Activated T-helper 2 cell treated with anti-CD3 and anti-CD28 coated beads, Interferon-gamma antibody, Interleukin-2, Interleukin-4, amounts not matched to agents 10 μg/mL and 5 μg/mL and 100 μg/mL, durations not matched to agents 14 hours and 24 hours and 36 hours (primary cell): ENCODE measurements at places on chromosomes 12 and 14. TPM values are rescaled to one million over a fixed set of nuclear protein-coding genes. Genes with fewer than 3 reads are reported as not detected.

DNA sequence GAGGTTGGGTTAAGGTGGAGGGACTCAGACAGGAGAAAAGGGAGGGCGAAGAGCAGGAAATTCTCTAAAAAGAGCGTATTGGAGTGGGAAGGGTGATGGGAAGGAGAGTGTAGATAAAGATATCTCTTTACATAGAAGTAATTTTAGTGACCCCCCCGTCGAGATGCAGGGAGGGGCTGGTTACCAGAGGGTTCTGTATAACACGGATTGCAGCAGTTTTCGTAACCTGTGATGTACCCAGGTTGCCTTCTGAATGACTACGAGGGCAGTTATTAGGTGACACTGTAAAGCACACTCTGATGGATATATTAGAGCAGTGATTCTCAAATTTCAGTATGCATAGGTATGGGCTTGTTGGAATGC is 443 bp downstream of the DNAL1 start:
- H3K36me3 ChIP-seq: no peaks in the 10 kb centered on the region
- peaks cover 12% of the 10 kb centered on the region for H3K4me1 ChIP-seq
- H3K4me3 ChIP-seq: peak overlapping the region; percentile 90
- DNase-seq: no peak
- H3K27me3 ChIP-seq: no peaks in the 10 kb centered on the region

DNA sequence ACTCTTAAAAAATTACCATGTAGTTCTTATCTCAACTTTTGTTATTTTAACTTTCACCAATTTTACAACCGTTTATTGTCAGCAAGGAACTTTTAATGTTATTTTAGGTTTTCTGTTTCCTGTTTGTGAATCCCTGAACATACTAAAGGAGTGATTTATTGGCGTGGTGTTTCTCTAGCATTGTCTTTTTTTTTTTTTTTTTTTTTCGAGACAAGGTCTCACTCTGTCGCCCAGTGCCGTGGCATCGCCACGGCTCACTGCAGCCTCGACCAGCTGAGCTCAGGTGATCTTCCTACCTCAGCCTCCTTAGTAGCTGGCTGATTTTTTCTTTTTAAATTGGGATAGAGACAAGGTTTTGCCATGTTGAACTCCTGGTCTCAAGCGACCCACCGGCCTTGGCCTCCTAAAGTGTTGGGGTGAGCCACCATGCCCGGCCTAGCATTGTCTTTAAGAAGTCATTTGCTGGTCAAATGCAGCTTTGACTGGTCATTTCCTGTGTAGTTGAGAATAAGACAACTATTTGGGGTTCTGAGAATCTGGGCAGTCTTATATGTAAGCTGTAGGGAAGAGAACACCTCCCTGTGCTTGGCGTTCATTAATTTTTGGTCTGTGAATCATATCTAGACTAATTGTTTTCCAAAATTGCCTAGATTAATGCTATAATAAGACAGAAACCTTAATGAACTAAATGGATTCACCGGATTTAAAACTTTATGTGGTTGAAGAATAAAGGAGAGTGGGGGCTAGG is 2.1 kb downstream of the WASHC4 start:
- peaks cover 46% of the 10 kb centered on the region for H3K36me3 ChIP-seq
- H3K27me3 ChIP-seq: peaks cover 9% of the 10 kb centered on the region
- peak overlapping the region; percentile 96 for H3K4me3 ChIP-seq
- peak overlapping the region; percentile 18 for H3K27ac ChIP-seq
- peaks cover 37% of the 10 kb centered on the region for H3K4me1 ChIP-seq

GRCh38 chr12:16844875-16845274 is 238.9 kb upstream of the LMO3 start:
- H3K27ac ChIP-seq: no peak overlapping the region
- no peaks in the 10 kb centered on the region for H3K36me3 ChIP-seq
- no peaks in the 10 kb centered on the region for H3K4me1 ChIP-seq
- DNase-seq: no peak
- no peak overlapping the region for H3K4me3 ChIP-seq
- H3K27me3 ChIP-seq: no peaks in the 10 kb centered on the region

- DNase-seq: no peak
- peaks cover 7% of the 10 kb centered on the region for H3K4me1 ChIP-seq
- no peaks in the 10 kb centered on the region for H3K36me3 ChIP-seq
- H3K27ac ChIP-seq: no peak overlapping the region
Measured at GRCh38 chr14:32720927-32721326, 217.8 kb upstream of the NPAS3 start.

- H3K27ac ChIP-seq: no peak overlapping the region
- no peak for DNase-seq
- H3K4me3 ChIP-seq: no peak overlapping the region
- H3K4me1 ChIP-seq: no peaks in the 10 kb centered on the region
Measured at GRCh38 chr14:58876608-58877007, 238.8 kb downstream of the DACT1 start.

DNA sequence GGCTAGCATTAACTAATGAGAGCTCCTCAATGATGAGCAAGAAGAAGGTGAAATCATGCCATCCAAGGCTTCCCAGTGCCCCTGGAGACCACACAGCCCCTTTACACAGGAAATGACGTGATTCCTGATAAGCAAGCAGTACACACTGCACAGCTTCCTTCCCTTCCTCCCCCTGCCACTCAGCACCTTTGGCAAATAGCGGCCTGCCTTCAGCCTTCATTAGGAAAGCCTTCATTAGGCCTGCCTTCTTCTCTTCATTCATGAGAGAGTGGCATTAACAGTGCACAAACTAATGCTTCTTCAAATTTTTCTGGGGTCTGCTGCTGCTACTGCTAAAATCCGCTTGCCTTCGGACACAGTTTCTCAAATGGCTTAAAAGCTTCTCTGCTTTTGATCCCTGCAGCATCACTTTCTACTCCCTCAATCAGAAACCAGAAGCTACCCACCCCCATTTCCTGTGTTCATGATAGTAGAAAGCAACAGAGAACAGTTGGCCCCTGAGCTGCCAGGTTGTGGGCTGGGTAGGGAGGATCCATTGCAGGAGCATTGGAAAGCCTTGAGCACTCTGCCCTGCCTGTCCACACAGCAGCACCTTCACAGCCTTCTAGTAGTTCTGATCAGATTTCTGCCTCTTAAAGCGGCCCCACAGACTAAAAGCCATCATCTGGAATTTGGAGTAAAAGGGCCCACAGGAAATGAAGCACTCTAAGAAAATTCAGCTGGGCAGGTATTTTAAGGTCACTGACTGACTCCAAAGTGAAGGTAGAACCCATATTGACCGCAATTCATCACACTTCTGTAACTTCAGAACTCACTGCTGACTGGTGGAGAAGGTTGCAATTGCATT is 103.8 kb upstream of the ETV6 start:
- peaks cover 26% of the 10 kb centered on the region for H3K4me1 ChIP-seq
- H3K4me3 ChIP-seq: peak overlapping the region; percentile 41
- peaks cover 7% of the 10 kb centered on the region for H3K27me3 ChIP-seq
- H3K36me3 ChIP-seq: no peaks in the 10 kb centered on the region
- DNase-seq: peak; percentile 50
- peak overlapping the region; percentile 82 for H3K27ac ChIP-seq

DNA sequence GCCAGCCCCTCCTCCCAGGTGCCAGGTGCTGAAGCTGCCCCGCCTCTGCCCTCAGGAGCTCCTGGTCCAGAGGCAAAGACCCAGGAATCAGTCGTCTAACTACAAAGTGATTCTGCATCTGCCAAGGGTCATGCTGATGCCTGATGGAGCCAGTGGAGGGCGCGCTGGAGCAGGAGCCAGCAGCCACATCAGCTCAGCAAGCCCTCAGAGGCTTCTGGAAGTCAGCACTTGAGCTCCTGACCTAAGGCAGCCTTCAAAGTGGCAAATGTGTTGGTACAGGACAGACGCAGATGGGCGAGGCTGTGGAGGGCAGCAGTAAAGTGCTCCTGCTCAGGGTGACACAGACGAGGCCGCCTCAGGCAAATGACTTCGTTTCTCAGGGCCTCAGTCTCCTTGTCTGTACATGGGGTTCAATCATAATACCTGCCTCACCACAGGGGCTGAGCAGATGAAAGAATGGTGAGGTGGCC is 10.9 kb downstream of the C12orf43 start:
- no peak overlapping the region for H3K4me3 ChIP-seq
- peak overlapping the region; percentile 25 for H3K27ac ChIP-seq
- peaks cover 51% of the 10 kb centered on the region for H3K36me3 ChIP-seq
- peak; percentile 41 for DNase-seq
- H3K27me3 ChIP-seq: no peaks in the 10 kb centered on the region
- H3K4me1 ChIP-seq: peaks cover 3% of the 10 kb centered on the region

GRCh38 chr14:65371784-65372183 is 40.7 kb upstream of the FUT8 start:
- H3K36me3 ChIP-seq: peaks cover 57% of the 10 kb centered on the region
- H3K4me1 ChIP-seq: peaks cover 51% of the 10 kb centered on the region
- H3K4me3 ChIP-seq: no peak overlapping the region
- no peaks in the 10 kb centered on the region for H3K27me3 ChIP-seq
- no peak for DNase-seq
- H3K27ac ChIP-seq: peak overlapping the region; percentile 86

- DNase-seq: no peak
- no peak overlapping the region for H3K4me3 ChIP-seq
- no peaks in the 10 kb centered on the region for H3K4me1 ChIP-seq
Measured at GRCh38 chr12:3276226-3276625, 199.0 kb downstream of the TSPAN9 start.

GRCh38 chr12:93166541-93167307 is 211.0 kb upstream of the NUDT4 start:
- DNase-seq: no peak
- H3K4me3 ChIP-seq: no peak overlapping the region
- no peaks in the 10 kb centered on the region for H3K36me3 ChIP-seq

DNA sequence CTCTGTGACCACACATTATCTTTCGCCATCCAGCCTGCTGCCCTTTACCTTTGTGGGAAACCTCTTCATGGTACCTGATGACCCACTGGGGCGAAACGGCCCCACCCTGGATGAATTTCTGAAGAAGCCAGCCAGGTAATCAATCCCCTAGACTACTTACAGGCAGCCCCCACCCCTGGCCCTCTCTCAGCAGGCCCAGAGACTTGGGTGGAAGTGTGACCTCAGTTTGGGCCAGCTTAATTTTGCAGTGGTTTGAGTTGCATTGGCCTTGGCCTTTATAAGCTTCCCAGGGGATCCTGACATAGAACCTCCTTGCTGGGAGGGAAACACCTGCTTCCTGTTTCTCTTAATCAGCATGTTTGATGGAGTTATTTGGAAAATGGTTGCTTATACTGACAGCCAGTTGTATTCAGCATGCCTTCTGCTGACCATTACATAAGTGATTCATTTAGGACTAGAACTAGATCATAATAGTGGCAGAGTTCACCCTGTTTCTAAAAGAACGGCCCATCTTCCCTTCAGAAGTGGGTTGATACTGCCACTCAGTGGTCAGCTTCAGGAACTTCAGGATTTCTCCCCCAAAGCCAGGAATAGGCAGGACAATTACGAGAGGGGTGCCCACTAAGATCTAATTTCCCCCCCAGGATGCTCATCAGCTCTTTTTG is 6.1 kb downstream of the SDR39U1 start:
- H3K4me1 ChIP-seq: peaks cover 48% of the 10 kb centered on the region
- DNase-seq: no peak

GRCh38 chr14:23618415-23618988 is 17.7 kb upstream of the DHRS2 start:
- no peaks in the 10 kb centered on the region for H3K36me3 ChIP-seq
- no peak overlapping the region for H3K27ac ChIP-seq
- H3K27me3 ChIP-seq: peaks cover 9% of the 10 kb centered on the region
- H3K4me3 ChIP-seq: no peak overlapping the region
- no peak for DNase-seq

DNA sequence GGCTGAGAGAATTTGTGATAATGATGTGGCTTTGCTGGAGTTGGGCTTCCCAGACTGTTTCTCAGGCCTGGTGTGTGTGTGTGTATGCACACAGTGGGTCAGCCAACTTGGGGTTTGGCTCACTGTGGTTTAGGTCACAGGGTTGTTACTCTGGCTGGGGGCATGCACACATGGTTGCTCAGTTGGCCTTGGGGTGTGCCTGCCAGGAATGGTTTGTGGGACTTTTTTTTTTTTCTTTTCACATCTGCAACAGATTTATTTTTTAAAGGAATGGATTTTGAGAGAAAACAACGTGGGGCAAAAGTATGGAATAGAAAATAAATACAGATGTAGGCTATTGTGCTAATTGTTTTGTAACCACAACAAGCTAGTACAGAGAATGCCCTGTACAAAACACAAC is 25.0 kb upstream of the GTF2A1 start:
- no peaks in the 10 kb centered on the region for H3K4me1 ChIP-seq
- H3K27me3 ChIP-seq: peaks cover 5% of the 10 kb centered on the region
- no peak overlapping the region for H3K27ac ChIP-seq
- H3K4me3 ChIP-seq: no peak overlapping the region
- DNase-seq: no peak

GRCh38 chr14:102487204-102487577 is 22.4 kb downstream of the ANKRD9 start:
- H3K36me3 ChIP-seq: peaks cover 3% of the 10 kb centered on the region
- H3K4me1 ChIP-seq: no peaks in the 10 kb centered on the region
- no peaks in the 10 kb centered on the region for H3K27me3 ChIP-seq
- no peak overlapping the region for H3K27ac ChIP-seq
- H3K4me3 ChIP-seq: no peak overlapping the region
- no peak for DNase-seq

GRCh38 chr12:7793211-7793610 is 4.0 kb downstream of the NANOG start:
- no peak overlapping the region for H3K27ac ChIP-seq
- no peak for DNase-seq
- no peaks in the 10 kb centered on the region for H3K36me3 ChIP-seq
- peaks cover 2% of the 10 kb centered on the region for H3K27me3 ChIP-seq
- no peaks in the 10 kb centered on the region for H3K4me1 ChIP-seq

GRCh38 chr12:112591488-112591887 is 172.7 kb downstream of the PTPN11 start:
- H3K4me1 ChIP-seq: no peaks in the 10 kb centered on the region
- DNase-seq: no peak
- H3K27ac ChIP-seq: no peak overlapping the region
- H3K27me3 ChIP-seq: no peaks in the 10 kb centered on the region

GRCh38 chr12:101940400-101940950 is 63.1 kb downstream of the DRAM1 start:
- DNase-seq: no peak
- H3K36me3 ChIP-seq: no peaks in the 10 kb centered on the region
- H3K27ac ChIP-seq: no peak overlapping the region

- no peak overlapping the region for H3K27ac ChIP-seq
- no peak for DNase-seq
- H3K4me3 ChIP-seq: no peak overlapping the region
- H3K4me1 ChIP-seq: no peaks in the 10 kb centered on the region
- no peaks in the 10 kb centered on the region for H3K27me3 ChIP-seq
Measured at GRCh38 chr14:22382395-22382794, 206.6 kb downstream of the DAD1 start.

- H3K27me3 ChIP-seq: no peaks in the 10 kb centered on the region
- H3K27ac ChIP-seq: peak overlapping the region; percentile 35
- H3K36me3 ChIP-seq: peaks cover 34% of the 10 kb centered on the region
Measured at GRCh38 chr14:69699748-69700303, 67.1 kb upstream of the SRSF5 start.

- no peak overlapping the region for H3K27ac ChIP-seq
- no peaks in the 10 kb centered on the region for H3K36me3 ChIP-seq
- H3K4me1 ChIP-seq: no peaks in the 10 kb centered on the region
Measured at GRCh38 chr12:60308366-60308991, 712.6 kb downstream of the SLC16A7 start.

Gene NPAS3
- not detected in 2 replicates for total RNA-seq

Gene AMHR2
- not detected in 2 replicates for total RNA-seq

Gene LUM
- total RNA-seq: not detected in 2 replicates

Gene CD163
- not detected in 2 replicates for total RNA-seq

Gene DCN
- total RNA-seq: not detected in 2 replicates

Gene PTPN6
- 250 and 252 TPM in 2 replicates for total RNA-seq

Gene LTB4R2
- 7.9 and 9.5 TPM in 2 replicates for total RNA-seq

Gene SYNE3
- total RNA-seq: 36.5 and 40.1 TPM in 2 replicates

Gene KCNJ8
- not detected in 2 replicates for total RNA-seq
